ENCODE measurements at places on chromosomes 1 and 21.

GRCh38 chr1:61387829-61388228, 305.5 kb downstream of the NFIA start:
- DNase-seq = no peak

- no peak for DNase-seq
Observed at GRCh38 chr1:214228976-214229375, 52.0 kb upstream of the SMYD2 start.

GRCh38 chr21:44850208-44850800, 23.2 kb downstream of the PTTG1IP start:
- DNase-seq = no peak

DNA sequence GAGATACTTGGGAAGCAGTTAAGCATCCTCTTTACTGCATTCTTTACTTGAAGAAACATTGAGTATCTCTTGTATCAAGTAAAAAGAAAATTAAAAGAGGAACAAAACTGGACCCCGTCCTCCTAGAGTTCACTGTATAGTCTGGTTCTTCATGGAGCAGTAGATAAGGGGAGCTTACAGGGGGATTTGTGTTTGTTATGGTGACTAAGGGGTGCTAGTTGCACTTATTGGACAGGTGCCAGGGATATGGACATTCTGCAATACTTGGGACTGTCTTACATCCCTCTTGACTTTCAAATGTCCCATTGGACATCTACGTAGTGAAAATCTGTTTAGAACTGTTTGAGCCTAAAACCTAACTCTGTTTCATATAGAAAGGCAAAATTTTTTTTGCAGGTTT, 67.2 kb downstream of the ALG14 start:
- no peak for DNase-seq

DNA sequence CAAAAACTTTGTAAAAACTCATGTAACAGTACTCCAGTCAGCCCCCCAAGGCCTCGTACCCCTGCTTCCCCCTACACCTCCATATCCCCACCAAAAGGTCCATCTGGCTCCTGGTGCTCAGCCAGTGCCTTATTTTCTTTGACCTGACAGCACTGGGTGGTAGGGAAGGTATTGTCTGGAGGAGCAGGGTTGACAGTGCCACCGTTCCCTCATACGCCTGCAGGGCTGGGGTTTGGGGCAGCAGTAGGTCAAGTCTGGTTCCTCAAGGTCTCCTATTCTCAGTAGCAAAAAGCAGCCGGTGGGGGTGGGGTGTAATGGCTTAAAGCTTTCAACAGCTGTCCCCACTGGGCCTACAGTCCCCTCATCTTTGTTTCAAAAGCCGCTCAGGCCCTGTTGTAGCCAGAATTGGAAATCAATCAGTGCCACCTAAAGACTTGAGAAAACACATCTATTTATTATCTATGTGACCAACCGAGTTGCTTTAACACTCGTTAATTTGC, 25.3 kb upstream of the TTF2 start:
- DNase-seq = no peak

- DNase-seq = peak; percentile 75
Observed at GRCh38 chr1:185559684-185560331, 174.4 kb upstream of the HMCN1 start.

- DNase-seq = no peak
Observed at GRCh38 chr21:28513428-28513827, 479.2 kb downstream of the LTN1 start.

- no peak for DNase-seq
Observed at GRCh38 chr1:22259551-22260282, 116.8 kb upstream of the WNT4 start.

DNA sequence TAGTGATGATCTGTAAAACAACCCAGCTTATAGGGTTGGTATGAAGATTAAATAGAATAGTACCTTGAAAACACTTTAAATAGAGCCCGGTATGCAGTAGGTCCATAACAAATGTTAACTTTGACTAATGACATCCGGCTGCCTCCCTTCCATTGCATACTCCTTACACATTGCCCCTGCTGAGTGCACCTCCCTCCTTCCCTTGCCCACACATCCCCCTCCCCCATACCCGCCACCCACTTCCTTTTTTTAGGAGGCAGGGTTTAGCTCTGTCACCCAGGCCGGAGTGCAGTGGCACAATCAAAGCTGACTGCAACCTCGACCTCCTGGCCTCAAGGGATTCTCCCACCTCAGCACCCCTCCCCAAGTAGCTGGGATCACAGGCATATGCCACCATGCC, 24.4 kb upstream of the ZC3H12A start:
- peak; percentile 29 for DNase-seq

- no peak for DNase-seq
Observed at GRCh38 chr1:21814981-21815582, 3.0 kb downstream of the LDLRAD2 start.

- DNase-seq = no peak
Observed at GRCh38 chr1:197285526-197286205, 17.6 kb downstream of the CRB1 start.

DNA sequence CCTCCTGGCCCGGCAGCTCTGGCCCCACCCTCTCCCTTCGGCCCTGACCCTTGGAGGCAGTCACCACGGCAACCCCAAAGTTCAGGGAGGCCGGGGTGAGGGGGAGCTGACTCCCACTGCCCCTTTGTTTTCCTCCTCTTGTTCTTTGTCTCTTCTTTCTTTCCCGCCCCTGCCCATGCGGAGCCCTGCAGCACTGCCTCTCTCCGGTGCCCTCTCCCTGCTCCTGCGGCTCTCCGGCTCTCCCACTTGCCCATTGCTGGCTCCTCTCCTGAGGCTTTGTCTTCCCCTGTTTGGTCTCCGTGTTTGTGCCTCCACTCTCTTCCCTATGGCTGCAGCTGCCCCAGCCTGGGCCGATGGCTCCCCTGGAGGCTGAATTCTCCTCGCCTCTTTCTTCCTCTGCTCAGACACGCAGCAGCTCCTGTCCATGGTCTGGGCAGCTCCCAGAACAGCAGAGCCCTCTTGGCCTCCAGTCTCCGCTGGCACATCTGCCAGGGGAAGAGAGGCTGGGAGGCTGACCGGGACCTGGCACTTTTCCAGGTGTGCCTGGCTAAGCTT, 5.8 kb downstream of the CELSR2 start:
- DNase-seq = no peak

DNA sequence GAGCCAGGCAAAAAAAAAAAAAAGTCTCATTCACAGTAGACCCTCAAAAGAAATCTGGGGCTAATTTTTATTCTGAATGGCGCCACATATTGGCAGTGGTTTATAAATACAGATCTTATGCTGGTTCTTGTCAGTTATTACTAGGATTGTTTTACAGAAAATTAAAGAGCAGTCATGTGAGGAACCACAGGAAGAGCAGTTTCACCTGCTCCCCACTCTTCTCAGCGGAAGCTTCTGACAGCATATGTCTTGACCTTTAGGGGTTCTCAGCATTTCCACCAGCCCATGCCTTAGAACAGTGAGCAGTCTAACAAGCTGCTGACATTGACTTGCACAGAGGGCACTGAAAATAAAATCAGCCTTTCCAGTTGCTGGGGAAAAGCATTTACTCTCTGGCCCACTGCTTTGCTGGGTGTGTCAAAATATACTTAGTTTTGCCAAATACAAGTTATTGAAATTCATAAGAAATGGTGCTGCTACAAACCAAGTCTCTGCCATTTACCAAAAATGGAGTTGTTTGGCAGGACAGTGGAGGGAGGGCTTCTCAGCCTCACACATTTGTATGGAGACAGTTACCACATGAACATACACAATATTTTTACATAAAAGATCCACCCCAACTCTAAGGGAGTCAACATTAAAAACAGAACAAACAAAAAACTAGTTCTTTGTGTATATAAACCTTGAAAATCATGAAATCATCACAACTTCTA, 144.2 kb downstream of the SYT2 start:
- peak; percentile 57 for DNase-seq

- no peak for DNase-seq
Observed at GRCh38 chr1:74953622-74954021, 180.6 kb upstream of the LHX8 start.

DNA sequence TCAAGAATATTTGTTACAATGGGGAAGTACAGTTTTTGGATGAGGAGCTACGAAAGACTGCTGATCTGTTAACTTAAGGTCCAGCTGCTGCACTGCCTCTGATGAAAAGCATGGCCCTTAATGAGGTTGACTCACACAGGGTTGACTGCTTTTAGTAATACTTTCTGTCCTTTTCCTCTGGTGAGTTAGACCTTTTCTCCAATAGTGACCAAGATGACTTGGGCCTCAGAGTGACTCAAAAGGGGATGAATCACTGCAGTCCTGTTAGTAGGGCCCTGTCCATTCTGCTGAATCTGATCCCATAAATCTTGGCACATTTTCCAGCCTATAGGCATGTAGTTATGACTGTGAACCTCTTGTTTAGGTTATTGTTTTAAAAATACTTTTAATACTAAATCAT, 2.7 kb downstream of the DISP1 start:
- DNase-seq = no peak

- no peak for DNase-seq
Observed at GRCh38 chr1:45032837-45033236, 20.8 kb downstream of the UROD start.

DNA sequence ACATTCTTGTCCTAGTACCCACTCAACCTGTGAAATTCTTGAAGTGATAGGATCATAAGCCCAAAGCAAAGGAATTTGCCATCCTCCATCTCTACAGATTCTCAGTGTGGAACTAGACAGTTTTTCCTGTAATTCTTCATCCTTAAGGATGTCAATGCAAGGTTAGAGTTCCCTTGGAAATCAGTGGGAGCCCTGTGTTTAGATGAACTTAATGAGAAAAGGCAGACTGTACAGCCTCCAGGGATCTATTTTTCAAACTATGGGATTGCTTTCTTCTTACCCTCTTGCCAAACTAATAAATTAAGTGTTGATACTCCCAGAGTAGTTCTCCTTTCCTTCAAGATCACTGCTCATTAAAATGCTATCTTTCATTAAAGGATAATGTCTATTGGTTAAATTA, 78.1 kb upstream of the OLFM3 start:
- DNase-seq = no peak

- DNase-seq = no peak
Observed at GRCh38 chr1:216216305-216216704, 206.9 kb downstream of the USH2A start.

DNA sequence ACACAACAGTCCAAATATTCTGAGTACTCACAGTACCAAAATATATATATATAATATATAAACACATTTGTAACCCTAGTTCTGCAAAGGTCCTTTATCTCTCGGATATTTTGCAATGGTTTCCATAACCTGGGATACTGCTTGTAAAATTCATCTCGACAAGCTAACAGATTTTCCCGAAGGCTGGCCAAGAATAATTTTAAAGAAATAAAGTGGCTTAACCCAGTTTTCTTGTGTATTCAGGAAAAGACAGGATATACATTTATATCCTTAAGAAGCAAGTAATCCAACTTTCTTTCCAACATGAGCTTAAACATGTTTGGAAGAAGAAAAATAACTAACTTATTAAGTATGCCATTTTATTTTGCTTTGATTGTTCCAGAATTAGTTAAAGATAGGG, 348.7 kb upstream of the RUNX1 start:
- DNase-seq = no peak

DNA sequence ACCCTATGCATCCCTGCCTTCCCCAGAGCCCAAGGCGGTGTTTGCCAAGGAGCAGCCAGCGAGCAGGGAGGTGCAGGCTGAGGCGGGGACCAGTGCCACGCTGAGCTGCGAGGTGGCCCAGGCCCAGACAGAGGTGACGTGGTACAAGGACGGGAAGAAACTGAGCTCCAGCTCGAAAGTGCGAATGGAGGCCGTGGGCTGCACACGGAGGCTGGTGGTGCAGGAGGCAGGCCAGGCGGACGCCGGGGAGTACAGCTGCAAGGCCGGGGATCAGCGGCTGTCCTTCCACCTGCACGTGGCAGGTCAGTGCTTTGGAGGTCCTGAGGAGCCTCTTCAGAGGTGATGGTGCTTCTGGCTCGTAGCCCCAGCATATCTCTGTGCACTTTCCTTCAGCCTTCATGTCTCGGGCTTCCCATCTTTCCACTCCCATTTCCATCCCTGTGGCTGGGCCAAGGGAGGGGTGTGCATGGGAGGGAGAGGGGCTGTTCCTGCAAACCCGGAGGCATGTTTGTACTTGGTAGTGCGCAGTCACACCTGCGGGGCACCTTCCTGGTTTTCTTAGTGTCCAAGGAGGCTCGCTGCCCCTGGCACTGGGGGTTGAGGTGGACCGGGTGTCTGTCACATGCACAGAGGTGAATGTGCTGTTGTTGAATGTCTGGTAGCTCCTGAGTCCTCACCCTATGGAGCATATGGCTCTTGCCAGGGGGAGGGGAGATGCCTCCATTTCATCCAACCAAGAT, 56.4 kb downstream of the OBSCN start:
- no peak for DNase-seq

DNA sequence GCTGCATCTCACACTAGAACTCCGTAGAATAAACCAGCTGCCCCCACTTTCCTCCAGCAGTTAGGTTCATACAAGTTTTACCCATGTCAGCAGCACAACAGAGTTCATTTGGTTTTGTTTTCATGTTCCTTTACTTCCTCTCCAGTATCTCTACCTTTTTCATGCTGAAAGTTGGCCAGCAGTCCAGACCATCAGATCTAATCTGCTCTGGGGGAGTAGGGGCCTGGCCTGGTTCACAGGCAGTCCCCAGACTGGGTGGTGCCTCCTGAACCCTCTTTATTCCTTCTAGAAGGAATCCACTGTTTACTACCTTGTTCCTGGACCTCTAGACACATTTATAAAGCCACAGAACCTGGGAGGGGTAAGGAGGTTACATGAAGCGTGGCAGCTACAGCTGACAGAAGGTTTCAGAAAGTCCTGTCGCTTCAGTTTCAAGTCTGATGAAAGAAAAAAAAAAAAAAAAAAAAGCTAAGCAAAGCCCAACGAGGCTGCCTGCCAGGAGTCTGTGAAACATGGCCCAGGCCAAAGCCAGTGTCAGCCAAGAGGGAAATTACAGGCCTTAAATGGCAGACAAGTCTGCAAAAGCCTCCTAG, 184.6 kb upstream of the JUN start:
- DNase-seq = peak; percentile 50

DNA sequence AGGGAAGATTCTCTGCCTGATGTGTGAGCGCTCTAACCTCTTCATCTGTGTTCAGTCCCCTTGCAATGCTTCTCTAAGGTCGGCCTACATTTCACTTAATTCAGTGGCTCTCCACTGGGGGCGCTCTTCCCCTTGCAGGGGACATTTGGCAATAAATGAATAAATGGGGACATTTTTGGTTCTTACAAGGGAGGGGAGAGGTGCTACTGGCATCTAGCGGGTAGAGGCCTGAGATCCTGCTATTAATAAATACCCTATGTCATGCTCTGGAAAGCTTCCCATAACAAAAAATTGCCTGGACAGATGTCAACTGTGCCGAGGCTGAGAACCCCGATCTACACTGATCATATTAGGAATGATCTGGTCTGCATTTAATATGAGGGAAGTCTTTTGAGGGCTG, 25.9 kb upstream of the DNAJC11 start:
- peak; percentile 91 for DNase-seq

DNA sequence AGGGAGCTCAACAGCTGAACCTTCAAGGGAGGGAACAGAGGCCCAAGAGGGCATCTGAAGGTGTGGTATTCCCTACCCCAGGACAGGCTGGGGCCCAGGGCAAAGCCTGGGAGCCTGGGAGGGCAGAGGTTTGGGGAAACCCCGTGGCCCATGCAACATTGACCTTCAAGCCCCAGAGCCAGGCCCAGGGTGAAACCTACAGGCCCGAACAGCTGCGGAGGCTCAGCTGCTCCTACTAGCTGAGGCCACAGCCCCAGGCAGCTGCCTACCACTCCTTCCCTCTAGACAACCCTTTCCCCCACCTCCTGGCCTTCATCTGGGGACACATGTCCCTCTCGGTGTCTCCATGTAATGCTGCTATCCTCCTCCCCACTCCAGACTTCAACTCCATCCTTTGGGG, 3.2 kb downstream of the LAD1 start:
- no peak for DNase-seq

Data from NAMALWA (cell line).